ENCODE measurements at places on chromosomes 4 and X. TPM values are rescaled to one million over a fixed set of nuclear protein-coding genes. Genes with fewer than 3 reads are reported as not detected.

Gene AFM
- not detected for total RNA-seq

Gene HPGDS
- total RNA-seq = not detected

Gene TMEM187
- total RNA-seq = 4.0 TPM

DNA sequence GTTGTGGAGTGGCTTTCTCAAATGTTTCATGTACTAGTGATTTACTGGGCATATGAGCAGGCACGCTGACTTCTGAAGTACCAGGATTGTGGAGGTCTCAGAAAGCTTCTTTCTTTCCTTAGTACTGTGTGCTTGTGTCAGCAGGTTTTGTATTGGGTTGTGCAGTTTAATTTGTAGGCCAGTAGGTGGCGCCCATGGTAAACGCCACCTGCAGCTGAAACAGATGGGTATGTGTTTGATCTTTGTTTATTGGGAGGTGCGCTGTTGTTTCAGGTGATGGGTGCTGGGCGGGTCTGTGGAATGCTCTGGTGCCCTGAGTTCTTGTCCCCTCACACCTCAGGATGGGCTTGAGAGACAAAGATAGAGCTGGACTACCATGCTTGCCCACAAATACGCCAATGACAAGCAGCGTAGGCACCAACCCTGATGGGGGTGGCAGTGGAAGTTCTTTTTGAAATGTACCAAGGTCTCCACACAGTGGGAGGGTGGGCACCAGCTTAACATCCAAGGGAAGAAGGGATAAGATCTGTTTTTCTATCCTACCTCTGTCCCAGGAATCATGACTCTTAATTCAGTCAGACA is 141.5 kb downstream of the RPS6KA6 start:
- peak; percentile 21 for DNase-seq

DNA sequence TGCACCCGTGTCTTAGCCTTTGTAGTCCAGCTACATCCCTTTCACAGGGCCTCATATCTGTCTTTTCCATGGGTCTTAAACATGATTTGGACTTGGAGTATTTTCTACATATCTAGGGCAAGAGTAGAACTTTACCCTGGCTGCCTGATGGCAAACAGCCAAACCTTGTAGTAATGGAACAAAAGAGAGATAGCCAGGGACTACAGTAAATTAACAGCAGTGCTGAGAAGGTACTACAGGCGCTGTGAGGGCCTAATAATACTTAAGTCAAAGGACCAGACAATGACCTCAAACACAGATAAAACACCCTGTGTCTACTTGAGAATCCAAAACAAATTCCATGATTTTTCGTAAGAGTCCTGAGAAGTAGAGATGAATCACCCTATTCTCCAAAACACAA is 111.0 kb upstream of the WDR17 start:
- DNase-seq = no peak

GRCh38 chr4:8685831-8686230 is 93.3 kb downstream of the CPZ start:
- no peak for DNase-seq

- DNase-seq = peak; percentile 59
Observed at GRCh38 chr4:116358633-116359222, 726.6 kb downstream of the TRAM1L1 start.

Measured in bronchial epithelial cell (primary cell).